ENCODE measurements at places on chromosomes 16 and 17. TPM values are rescaled to one million over a fixed set of nuclear protein-coding genes. Genes with fewer than 3 reads are reported as not detected.
A peak's percentile ranks its signal among the peaks of the same experiment; 100 is the strongest.

DNA sequence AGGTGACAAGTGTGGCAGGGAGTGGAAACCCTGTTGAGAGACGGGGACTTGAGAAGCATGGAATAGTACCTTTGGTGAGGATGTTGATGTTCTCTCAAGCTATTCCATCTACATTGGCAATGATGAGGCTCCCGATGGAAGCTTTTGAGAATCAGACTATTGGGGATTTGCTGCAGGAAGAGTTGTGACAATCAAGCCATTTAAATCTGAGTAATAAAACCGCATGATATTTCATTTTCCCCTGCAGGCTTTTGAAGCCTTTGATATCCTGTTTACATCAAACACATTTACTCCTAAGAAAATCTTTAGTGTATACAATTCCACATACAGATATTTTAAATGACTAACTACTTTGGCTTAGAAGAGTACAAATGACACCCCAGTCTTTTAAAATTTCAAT lies 49.0 kb upstream of the CRYM start:
- H3K4me3 ChIP-seq = no peak overlapping the region
- DNase-seq = no peak
- no peak overlapping the region for H3K27ac ChIP-seq
- no peaks in the 10 kb centered on the region for H3K27me3 ChIP-seq
- no peaks in the 10 kb centered on the region for H3K4me1 ChIP-seq

DNA sequence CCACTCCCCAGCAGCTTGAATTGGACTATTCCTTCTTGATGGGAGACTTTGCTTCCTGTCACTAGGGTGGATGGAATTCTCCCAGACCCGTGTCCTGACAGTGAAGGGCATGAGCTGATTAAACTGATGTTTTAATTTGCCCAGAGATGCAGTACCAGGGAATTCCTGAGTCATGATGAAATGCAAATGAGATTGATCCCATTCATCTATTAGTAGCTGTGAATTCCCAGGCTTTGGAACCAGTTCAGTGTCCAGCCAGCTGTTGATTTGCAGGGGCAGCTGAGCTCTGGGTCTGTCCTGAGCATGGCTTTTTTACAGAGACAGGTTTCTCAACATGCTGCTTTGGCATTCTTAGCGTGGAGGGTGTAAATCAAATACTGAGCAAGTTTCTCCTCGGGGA lies 157.9 kb downstream of the PITPNC1 start:
- no peaks in the 10 kb centered on the region for H3K27me3 ChIP-seq
- no peak for DNase-seq
- H3K36me3 ChIP-seq = peaks cover 21% of the 10 kb centered on the region
- H3K4me3 ChIP-seq = no peak overlapping the region
- peaks cover 21% of the 10 kb centered on the region for H3K4me1 ChIP-seq

The BRIP1 gene
- total RNA-seq = 14.3 TPM

DNA sequence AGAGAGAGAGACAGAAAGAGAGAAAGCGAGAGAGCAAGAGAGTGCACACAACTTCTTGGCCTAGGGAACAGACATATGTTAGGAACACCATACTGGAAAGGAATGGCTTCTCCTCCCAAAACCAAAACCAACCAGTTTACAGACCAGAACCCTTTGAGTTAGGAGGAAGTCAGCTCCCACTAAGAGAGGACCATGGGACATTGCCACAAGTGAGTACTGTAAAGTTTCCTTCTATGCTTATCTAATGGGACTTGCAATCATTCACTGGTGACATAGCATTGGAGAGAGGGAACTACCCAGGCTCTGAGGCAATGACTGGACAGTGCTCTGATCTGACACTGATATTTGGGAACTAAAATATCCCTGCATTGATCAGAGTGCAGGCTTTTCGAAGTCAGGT lies 32.4 kb downstream of the TBC1D3B start:
- H3K4me3 ChIP-seq = no peak overlapping the region
- no peaks in the 10 kb centered on the region for H3K27me3 ChIP-seq
- H3K4me1 ChIP-seq = no peaks in the 10 kb centered on the region
- H3K36me3 ChIP-seq = no peaks in the 10 kb centered on the region

The ZNF830 gene
- total RNA-seq = 17.7 TPM

DNA sequence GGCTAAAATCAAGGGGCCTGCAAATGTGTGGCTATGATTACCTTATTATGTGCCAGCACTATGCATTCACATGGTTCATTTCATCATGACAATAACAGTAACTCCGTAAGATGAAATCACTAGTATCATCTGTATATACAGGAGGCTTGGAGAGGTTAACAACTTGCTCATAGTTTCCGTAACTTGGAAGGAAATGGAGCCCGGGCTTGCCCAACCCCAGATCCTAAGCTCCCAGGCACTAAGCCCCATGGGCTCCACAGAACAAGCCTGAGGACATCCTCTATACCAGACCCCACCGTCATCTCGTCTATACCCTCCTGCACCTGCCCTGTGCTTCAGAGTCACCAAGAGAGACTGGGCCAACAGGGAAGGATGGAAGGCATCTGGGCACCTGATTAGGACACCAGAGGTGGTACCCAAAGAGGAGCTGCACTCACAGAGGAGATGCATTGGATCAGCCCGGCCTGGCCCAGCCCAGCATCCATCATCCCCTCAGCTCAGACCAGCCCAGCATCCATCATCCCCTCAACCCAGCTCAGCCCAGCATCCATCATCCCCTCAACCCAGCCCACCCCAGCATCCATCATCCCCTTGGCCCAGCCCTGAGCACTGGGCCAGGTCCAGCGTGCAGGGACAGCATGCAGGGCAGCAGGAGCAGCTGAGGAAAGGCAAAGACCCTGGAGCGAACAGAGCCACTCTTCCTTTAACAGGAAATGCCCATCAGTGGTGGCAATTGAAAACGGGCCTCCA lies 28.5 kb downstream of the NSMCE1 start:
- no peak for DNase-seq
- no peak overlapping the region for H3K4me3 ChIP-seq
- no peaks in the 10 kb centered on the region for H3K36me3 ChIP-seq
- peaks cover 11% of the 10 kb centered on the region for H3K4me1 ChIP-seq

DNA sequence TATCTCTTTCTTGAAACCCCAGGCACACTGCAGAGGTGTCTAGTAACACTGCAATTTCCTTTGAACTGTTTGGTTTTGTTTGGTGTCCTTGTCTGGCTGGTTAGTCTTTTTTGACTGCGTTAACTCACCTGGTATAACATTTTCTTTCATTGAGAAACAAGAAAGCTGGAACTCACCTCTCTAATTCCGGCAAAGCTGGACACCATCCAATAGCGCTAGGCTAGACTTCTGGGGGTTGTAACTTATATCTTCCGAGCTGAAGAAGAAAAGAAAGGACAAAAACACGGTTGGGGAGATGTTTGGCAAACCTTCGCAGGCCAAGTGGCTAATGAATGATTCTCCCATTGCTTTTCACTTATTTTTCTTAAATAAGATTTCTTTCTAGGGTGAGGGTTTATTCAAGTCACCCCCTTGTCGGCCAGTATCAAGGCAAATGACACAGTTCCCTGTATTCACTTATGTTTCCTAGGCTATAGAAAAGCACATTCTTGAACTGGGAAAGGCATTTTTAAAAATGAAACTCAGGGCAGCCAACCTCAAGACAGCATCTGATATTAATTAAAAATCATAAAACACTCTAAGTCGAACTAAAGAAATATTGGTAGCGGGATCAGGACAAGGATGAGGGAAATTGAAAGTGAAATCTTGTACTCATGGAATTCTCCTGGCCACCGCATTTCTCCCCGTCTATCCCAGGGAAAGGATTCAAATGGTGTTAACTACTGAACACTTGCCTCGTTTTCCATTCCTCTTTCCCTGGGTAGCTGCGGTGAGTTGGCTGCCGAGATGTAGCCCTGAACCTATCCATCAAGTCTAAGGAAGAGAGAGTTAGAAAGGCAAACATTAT lies 95.9 kb upstream of the ZFHX3 start:
- no peak overlapping the region for H3K27ac ChIP-seq
- peaks cover 35% of the 10 kb centered on the region for H3K4me1 ChIP-seq
- H3K4me3 ChIP-seq = no peak overlapping the region
- no peaks in the 10 kb centered on the region for H3K36me3 ChIP-seq
- H3K27me3 ChIP-seq = no peaks in the 10 kb centered on the region

The BAHCC1 gene
- 36.9 TPM for total RNA-seq

The SLC25A11 gene
- total RNA-seq = 46.8 TPM

- H3K4me1 ChIP-seq = no peaks in the 10 kb centered on the region
- no peaks in the 10 kb centered on the region for H3K27me3 ChIP-seq
- no peak overlapping the region for H3K27ac ChIP-seq
- no peak for DNase-seq
- H3K36me3 ChIP-seq = no peaks in the 10 kb centered on the region
These were observed 256.7 kb downstream of the CDH11 start for GRCh38 chr16:64865069-64865696.

DNA sequence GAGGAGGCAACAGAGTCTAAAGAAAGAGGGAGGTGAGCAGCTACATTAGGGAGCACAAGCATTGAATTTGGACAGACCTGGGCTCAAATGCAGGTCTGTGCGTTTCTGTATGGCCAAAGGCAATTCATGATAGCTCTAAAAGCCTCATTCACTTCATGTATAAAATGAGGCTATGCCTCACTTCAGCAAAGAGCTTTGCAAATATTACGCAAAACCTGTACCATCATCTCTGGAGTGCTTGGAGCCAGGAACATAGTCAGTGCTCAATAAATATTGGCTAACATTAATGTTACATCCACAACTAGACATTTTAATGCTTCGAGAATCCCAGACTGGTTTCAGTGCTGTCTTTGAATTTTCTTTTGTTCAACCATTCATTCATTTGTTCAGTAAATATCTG lies 254.7 kb upstream of the CDH11 start:
- peaks cover 34% of the 10 kb centered on the region for H3K27me3 ChIP-seq
- peaks cover 19% of the 10 kb centered on the region for H3K4me1 ChIP-seq
- DNase-seq = no peak
- no peak overlapping the region for H3K4me3 ChIP-seq
- no peak overlapping the region for H3K27ac ChIP-seq
- no peaks in the 10 kb centered on the region for H3K36me3 ChIP-seq

The FBXL19 gene
- 66.8 TPM for total RNA-seq

The FAM20A gene
- 13.7 TPM for total RNA-seq

The RASD1 gene
- total RNA-seq = 5.6 TPM

DNA sequence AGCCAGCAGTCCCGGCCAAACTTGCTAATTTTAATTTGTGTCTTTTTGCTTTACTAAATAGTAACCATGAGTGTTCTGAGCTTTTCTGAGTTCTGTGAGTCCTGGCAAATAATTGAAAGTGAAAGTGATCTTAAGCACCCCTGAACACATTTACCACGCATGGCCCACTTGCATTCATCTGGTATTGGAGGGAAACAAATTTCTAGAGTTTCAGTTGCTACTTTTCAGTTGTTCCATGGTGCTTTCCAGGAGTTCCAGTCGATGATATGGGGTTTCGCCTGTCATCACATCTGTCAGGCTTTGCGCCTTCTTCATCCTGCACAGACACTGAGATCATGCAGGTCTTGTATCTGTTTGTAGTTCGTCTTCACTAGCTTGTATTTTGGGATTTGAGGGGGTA lies 44.1 kb downstream of the CRLF3 start:
- H3K36me3 ChIP-seq = peaks cover 15% of the 10 kb centered on the region
- H3K4me1 ChIP-seq = no peaks in the 10 kb centered on the region

GRCh38 chr16:76816475-76816874 lies 374.5 kb upstream of the MON1B start:
- H3K4me1 ChIP-seq = peaks cover 8% of the 10 kb centered on the region
- H3K27me3 ChIP-seq = no peaks in the 10 kb centered on the region
- no peaks in the 10 kb centered on the region for H3K36me3 ChIP-seq
- H3K4me3 ChIP-seq = no peak overlapping the region
- DNase-seq = no peak
- H3K27ac ChIP-seq = no peak overlapping the region

GRCh38 chr17:37051833-37052232 lies 103.1 kb downstream of the AATF start:
- H3K27ac ChIP-seq = no peak overlapping the region
- H3K36me3 ChIP-seq = peaks cover 17% of the 10 kb centered on the region
- H3K27me3 ChIP-seq = no peaks in the 10 kb centered on the region

DNA sequence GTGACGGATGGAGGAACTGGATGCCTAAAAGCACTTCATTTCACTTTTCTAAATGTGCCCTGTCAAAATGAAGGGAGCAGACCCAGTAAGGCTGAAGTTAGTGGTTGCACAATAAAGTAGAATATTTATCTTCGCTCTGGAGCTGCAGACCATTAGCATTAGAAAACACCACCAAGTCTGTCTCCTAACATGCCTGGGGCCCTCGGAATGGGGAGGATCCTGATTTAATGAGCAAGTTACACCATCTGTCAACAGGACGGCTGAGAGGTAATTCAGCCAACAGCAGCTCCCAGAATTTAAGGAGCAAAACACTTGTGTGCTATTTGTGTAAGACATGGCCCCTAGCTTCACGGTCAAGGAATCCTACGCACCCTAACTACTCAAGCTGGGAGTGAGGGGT lies 22.3 kb downstream of the CA10 start:
- no peak overlapping the region for H3K4me3 ChIP-seq
- DNase-seq = no peak
- H3K4me1 ChIP-seq = no peaks in the 10 kb centered on the region
- H3K36me3 ChIP-seq = no peaks in the 10 kb centered on the region
- no peak overlapping the region for H3K27ac ChIP-seq

DNA sequence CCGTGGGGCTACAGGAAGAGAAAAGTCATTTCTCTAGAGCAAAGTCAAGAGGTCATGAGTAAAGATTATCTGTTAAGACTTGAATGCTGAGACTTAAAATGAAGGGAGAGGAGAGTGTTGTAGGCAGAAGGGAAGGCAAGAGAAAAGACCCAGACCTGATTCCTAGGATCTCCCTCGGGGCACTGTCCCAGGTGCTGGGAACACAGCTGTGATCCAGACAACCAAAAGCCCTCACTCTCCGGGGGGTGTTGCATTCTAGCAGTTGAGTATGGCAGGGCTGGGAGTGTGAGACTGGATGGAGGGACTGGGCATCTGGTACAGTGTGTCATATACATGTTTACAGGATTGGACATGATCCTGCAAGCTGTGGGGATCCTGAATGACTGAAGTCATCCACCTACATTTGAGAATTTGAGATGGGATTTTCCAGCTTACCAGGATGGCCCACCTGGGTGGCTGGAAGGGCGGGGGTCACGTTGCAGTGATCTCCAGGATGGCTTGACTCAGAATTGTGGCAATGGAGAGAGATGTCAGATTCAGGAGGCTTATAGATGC lies 29.1 kb downstream of the ARSG start:
- no peaks in the 10 kb centered on the region for H3K27me3 ChIP-seq
- no peak overlapping the region for H3K27ac ChIP-seq
- H3K4me3 ChIP-seq = peak overlapping the region; percentile 28
- H3K4me1 ChIP-seq = peaks cover 43% of the 10 kb centered on the region
- H3K36me3 ChIP-seq = no peaks in the 10 kb centered on the region

- no peaks in the 10 kb centered on the region for H3K36me3 ChIP-seq
- no peak for DNase-seq
- H3K4me1 ChIP-seq = peaks cover 32% of the 10 kb centered on the region
- peaks cover 49% of the 10 kb centered on the region for H3K27me3 ChIP-seq
- peak within 1 kb of the TSS; percentile 88 for H3K4me3 ChIP-seq
These were observed at the start of gene ACSF3 for GRCh38 chr16:89093602-89094251. TSS of gene ACSF3 (plus strand) at chr16:89093852. CDS start at chr16:89100682, 6,830 bp downstream.

The HOXB5 gene
- 2.1 TPM for total RNA-seq

The CLEC10A gene
- not detected for total RNA-seq

GRCh38 chr16:31186176-31186575 lies 6.2 kb downstream of the FUS start:
- peak overlapping the region; percentile 87 for H3K27ac ChIP-seq
- no peaks in the 10 kb centered on the region for H3K27me3 ChIP-seq
- peaks cover 66% of the 10 kb centered on the region for H3K36me3 ChIP-seq
- no peak overlapping the region for H3K4me3 ChIP-seq
- no peak for DNase-seq
- peaks cover 19% of the 10 kb centered on the region for H3K4me1 ChIP-seq

- H3K27me3 ChIP-seq = no peaks in the 10 kb centered on the region
- H3K27ac ChIP-seq = no peak overlapping the region
- DNase-seq = no peak
- H3K36me3 ChIP-seq = peaks cover 2% of the 10 kb centered on the region
- no peaks in the 10 kb centered on the region for H3K4me1 ChIP-seq
These were observed 15.3 kb downstream of the TMEM204 start for GRCh38 chr16:1548727-1549126.
